ENCODE measurements at places on chromosomes 12 and 14.

- DNase-seq, result no peak
These were observed 217.4 kb upstream of the PWP1 start for GRCh38 chr12:107468182-107468581.

- DNase-seq, result no peak
These were observed 294.0 kb downstream of the LRFN5 start for GRCh38 chr14:41900644-41901043.

DNA sequence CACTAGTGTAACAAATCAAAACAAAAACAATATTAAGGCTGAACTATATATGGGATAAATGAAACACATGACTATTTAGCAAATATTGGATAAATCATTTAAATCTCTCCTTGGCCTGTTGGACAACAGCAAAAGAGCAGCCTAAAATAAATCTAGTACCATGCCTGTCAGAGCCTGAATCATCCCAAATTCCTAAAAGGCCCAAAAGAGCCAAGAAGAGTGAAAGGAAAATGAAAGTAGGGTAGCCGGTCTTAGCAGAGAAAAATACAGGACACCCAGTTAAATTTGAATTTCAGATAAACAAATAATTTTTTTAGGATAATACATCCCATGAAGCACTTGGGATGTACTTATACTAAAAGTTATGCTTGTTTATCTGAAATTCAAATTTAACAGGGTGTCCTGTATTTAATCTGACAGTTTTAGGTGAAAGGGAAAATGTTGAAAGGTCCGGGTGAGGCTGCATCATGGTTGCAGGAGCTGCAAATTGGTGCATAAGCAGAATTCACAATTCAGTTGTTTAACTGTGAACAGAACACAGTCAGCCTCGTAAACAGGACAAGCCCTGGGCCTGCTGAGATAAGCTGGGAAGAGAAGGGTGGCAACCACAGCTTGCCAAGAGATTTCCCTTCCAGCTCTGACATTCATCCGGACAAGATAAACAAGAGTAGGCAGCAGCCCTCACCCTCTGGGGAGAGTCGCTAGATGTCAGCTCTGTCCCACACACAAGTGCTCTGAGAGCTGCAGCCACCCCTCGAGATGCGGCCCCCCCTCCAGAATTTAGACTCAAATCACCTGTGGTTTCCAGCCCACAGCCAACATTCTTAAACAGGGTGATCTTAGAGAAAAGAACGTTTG is 30.3 kb downstream of the DMAC2L start:
- DNase-seq, result peak; percentile 72

GRCh38 chr12:57779736-57780135 is 2.9 kb upstream of the TSFM start:
- DNase-seq, result no peak

GRCh38 chr14:104157016-104157928 is 18.9 kb downstream of the KIF26A start:
- peak; percentile 69 for DNase-seq

GRCh38 chr12:91065396-91065795 is 7.6 kb upstream of the KERA start:
- DNase-seq, result no peak

GRCh38 chr12:78403136-78403535 is 461.4 kb upstream of the SYT1 start:
- no peak for DNase-seq

DNA sequence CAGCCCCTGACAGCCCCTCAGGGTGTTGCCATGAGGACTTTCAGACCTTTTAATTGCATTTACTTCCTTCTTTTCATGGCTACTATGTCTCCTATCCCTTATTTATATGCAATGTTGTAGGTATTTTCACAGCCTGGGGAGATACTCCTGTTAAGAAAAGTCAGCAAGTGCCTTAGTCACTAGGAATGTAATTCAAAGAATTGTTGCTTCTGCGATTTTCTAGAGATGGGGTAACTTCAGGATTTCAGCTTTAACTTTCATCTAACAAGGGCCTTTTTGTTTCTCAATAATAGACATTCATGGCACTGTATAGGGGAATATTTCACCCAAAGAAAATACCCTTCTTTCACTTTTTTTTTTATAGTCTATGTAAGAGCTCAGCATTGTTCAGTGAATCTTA is 533.3 kb upstream of the MIS18BP1 start:
- no peak for DNase-seq

GRCh38 chr14:38528582-38528981 is 272.7 kb upstream of the CLEC14A start:
- DNase-seq, result no peak

DNA sequence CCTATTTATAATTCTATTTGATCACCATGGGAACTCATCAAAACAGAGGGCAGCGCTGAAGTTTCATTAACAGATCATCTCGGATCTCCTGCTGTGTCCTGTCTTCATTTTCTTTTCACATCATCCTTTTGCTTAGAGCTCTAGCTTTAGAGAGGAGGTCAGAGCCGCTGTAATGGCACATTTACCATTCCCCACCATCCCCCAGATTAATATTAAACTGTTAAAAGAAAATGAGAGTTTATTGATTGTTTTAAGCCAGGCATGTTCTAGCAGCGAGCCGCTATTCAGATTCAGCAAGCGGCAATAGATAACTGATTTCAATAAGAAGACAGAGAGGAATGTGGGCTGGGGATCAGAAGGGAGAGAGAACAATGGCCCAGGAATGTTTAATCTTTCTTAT is 308.8 kb downstream of the EGLN3 start:
- no peak for DNase-seq

DNA sequence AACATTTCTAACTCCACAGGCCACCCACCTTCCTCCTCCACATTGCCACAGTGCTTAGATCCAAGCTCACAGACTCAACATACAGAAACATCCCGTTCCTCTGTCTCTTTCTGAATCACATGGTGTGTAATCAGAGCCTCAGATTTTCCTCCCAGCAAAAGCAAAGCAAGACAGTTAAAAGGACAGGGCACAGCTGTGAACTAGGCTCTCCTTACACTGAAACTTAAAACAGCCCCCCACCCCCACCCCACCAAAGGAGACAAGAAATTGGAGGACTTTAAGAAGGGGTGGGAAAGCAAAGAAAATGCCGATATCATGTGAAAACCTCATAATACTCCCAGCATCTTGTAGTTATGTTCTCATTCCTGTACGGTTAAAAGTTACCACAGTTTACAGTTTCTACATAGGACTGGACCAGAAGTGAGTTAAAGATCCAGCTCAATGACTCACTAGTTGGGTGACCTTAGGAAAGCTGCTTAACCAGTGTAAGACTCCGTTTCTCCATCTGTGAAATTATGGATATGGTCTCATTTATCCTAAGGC is 4.8 kb downstream of the YBX3 start:
- DNase-seq, result no peak

- DNase-seq, result no peak
These were observed 159.8 kb downstream of the CPNE8 start for GRCh38 chr12:38745601-38746000.

- no peak for DNase-seq
These were observed 55.9 kb downstream of the WSCD2 start for GRCh38 chr12:108185002-108185401.

DNA sequence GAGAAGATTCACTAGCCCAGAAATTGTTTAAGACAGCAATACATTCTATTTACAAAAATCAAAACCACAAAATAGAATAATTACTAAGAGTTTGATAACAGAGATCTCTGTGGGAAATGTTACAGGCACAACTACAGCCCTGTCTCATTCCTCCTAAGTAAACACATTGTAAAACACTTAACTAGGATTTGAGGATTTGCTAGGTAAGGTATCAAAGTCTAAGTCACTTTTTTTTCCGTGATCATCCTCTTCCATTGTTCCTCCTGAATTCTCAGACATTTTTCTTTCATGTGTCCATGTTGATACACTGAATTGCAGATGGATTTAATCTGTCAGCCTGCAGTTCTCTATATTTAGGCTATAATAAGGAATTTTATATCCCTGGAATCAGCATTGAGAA is 127.5 kb downstream of the ACSS3 start:
- no peak for DNase-seq

DNA sequence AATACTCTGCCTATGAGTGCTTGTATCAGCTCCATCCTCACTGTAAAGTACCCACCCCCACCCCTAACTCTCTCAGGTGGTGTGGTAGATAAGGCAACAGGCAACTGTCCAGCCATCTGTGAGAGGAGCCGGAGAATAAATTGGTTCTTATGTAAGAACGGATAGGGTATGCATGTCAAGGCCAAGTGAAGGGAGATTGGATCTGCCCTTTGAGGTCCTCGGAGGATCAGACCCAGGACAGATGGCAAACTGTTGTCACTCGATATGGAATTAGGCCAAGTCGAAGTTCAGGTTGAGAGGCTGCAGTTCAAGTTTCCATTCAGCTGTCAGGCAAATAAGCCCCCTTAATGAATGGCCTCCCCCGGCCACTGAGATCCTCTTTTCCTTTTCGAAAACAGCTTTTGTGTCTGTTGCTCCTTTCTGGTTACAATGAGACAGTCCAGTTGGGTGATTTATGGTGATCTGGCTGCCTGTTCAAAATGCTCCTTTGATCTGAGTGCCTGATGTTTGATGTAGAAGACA is 120.3 kb downstream of the VRK1 start:
- no peak for DNase-seq

GRCh38 chr12:113318900-113319628 is 15.8 kb downstream of the SLC8B1 start:
- DNase-seq, result no peak

- no peak for DNase-seq
These were observed 128.9 kb upstream of the CCND2 start for GRCh38 chr12:4144676-4145075.

DNA sequence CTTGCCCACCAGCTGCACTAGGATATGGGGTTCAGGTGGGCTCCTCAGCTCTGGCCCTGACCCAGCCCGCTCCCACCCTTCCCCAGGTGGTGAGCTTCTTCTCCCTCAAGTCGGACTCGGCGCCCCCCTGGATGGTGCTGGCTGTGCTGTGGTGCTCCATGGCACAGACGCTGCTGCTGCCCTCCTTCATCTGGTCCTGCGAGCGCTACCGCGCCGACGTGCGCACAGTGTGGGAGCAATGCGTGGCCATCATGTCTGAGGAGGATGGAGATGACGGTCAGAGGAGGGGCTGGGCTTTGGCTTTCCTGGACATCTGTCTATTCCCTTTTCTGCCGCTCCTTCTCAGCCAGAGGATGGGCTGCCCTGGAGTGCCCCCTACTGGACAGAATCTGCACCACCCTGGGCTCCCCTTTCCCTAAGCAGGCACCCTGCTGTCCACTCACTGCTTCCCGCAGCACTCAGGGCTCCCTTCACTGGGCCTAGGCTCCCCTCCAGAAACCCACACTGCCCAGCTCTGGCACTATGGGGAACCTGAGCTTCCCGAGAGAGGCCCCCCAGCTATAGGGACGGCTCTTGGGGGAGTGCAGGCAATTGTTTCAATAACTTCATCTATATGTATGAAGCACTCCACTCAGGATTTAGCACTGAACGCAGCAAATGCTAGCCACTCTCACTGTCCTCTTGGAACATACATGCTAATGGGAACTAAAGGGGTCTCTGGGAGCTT is 2.6 kb upstream of the P3H3 start:
- peak; percentile 70 for DNase-seq

GRCh38 chr14:23735394-23735793 is 99.2 kb downstream of the DHRS2 start:
- DNase-seq, result no peak
